Dorsolateral prefrontal cortex (tissue), 122 donors: ENCODE measurements at places on chromosomes 2 and 18. TPM values are rescaled to one million over a fixed set of nuclear protein-coding genes. Genes with fewer than 3 reads are reported as not detected.

GRCh38 chr18:58363767-58364540 is 264.9 kb downstream of the ALPK2 start:
- no peak for DNase-seq

GRCh38 chr2:3622967-3623366 is 28.1 kb downstream of the COLEC11 start:
- no peak for DNase-seq

DNA sequence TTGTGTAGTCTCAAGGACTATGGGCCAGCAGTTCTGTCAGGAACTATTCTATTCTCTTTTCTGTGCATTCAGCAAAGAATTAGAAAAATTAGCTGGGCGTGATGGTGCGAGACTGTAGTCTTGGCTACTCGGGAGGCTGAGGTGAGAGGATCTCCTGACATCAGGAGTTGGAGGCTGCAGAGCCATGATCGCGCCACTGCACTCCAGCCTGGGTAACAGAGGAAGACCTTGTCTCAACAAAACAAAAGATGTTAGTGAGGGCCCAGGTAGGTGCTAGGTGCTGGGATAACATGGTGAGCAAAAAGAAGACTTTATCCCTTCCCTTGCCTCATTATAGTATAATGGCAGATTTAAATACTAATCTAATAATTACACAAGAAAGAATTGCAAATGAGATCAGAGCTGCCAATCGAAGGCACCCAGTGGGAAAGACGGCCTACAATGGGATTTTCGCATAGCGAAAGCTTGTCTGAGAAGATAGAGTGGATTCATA is 447 bp upstream of the MRPL19 start:
- DNase-seq = no peak

GRCh38 chr2:133417415-133417814 is 150.8 kb downstream of the NCKAP5 start:
- no peak for DNase-seq

DNA sequence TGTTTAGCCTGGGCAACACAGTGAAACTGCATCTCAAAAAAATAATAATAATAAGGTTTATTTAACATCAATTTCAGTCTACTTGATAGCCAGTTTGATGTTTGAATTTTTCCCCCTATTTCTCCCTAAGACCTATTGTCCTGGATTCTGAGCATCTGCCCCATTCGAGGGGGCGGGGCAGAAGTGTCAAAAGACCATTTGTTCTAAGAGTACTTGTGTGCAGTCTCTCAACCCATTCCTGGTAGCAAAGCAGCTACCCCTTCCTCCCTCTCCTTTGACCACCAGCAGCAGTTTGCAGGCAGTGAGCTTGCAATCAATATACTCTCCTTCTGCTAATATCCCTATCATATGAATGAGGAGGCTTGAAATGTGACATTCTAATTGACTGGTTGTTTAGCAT is 71.9 kb downstream of the VWC2L start:
- no peak for DNase-seq

DNA sequence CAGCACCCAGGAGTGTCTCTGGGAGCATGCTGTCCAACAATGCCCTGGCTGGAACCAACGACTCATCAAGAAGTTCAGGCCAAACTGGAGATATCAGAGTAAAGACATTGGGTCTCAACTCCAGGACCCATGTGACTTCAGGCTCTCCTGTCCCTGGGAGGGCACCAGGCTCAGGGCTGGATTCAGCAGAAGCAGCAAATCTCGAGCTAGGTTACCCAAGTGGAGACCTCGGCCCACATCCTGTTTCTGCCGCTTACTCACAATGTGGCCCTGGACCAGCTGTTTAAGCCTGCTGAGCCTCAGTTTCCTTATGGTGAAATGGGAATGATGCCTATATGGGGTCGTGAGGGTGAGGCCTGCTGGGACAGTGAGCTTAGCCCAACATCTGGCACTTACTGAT is 9.3 kb upstream of the OTOF start:
- no peak for DNase-seq

DNA sequence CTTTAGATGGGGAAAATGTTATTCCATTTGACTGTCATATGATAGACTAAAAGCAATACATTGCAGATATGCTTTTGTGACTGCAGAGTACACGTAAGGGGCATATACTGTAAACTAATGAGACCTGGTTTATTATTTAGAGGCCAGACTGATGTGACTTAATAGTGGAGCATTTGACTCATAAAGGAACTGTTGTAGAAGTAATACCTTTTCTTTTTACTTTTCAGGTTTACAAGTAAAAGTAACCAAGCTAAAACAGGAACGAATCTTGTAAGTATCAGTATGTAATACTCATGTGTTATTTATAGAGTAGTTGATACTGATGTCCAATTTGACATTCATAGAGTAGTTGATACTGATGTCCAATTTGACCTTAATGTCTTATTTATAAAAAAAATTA is 13.1 kb downstream of the RBBP8 start:
- DNase-seq = no peak

The RPE gene
- 83.2 TPM for total RNA-seq

DNA sequence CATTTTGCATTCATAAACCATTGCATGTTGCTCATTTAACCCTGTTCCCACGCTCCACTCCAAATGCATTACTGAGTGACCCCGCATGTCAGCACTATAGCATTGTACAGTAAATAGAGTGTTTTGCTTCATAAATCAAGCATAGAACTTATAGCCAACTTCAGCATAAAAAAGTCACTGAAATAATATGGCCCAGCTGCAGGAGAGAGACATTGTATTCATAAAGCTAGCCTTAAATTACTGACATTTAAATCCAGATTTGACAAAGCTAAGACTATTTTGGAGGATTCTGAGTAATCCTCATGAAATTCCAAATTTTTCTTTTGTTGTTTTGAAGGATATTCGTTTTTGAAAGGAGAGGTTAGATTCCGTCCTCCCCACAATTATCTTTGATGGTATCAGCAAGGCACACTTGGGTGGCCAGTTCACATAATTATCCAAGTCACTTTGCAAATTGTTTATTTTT is 320.9 kb upstream of the TCF4 start:
- DNase-seq = no peak

The RRM2 gene
- 0.68 TPM for total RNA-seq

- no peak for DNase-seq
These were observed 41.8 kb downstream of the TCF7L1 start for GRCh38 chr2:85174943-85175342.

The CNDP1 gene
- total RNA-seq = 47.1 TPM

- no peak for DNase-seq
These were observed 60.8 kb downstream of the CRACDL start for GRCh38 chr2:98875081-98875728.

The CYS1 gene
- total RNA-seq = 11.7 TPM

GRCh38 chr2:102422910-102423309 is at the start of gene IL18RAP:
IL18RAP (plus strand) TSS chr2:102423160; CDS start chr2:102423278, 118 bp downstream.
- DNase-seq = no peak

The LINC00305 gene
- not detected for total RNA-seq

DNA sequence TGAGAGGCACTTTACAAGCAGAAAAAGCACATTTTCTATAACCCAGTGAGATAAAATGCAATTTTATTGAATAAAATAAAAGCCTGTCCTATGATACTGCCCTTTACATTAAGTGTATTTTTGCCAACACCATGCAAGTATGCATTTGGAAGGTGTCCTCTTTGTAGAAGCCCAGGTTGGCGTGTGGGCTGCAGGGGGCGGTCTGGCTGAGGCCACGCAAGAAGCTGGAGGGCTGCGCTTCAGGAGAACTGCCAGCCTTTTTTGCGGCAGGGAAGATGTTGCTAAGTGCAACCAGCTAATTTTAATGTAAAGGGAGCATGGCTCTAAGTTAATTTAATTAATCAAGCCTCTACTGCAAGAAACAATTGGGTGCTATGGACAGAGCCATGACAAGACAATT is 562.8 kb upstream of the SALL3 start:
- DNase-seq = no peak

DNA sequence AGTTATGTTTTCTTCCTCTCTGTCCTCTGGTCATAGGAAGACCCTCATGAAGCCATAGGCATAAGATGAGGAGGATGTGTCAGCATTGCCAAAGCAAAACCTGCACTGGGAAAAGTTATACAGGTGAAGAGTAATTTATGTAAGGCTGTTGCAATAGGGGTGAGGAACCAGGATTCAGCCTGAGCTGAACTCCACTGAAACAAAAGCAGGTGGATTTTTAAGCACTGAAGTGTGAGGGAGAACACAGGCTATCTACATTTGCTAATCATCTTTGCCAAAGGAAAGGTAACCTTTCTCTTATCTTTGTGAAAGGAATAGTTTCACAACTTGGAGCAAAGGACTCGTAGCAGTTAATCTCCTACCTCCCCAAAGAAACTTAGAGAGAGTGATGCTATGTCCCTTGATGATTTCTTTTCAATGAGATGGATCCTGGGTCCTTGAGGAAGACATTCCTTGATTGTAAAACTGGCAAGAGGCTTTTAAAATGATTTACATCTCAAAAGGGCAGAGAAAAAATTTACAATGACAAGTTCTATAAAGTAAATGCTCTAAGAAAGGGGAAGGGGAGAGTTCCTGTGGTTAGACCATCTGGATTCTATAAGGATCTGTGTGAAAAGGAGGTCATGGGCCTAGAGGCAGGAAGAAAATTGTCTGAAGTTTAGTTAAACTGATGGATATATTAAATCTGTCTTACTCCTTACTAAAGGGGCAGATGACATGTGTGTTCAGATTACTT is 385.4 kb upstream of the CDH7 start:
- no peak for DNase-seq

- peak; percentile 71 for DNase-seq
These were observed 313.3 kb downstream of the AGAP1 start for GRCh38 chr2:235806986-235807750.

- DNase-seq = no peak
These were observed 171.7 kb upstream of the SOX11 start for GRCh38 chr2:5520463-5520972.

- DNase-seq = no peak
These were observed 67.8 kb downstream of the DIPK1C start for GRCh38 chr18:74389171-74389927.

The DSC2 gene
- 3.0 TPM for total RNA-seq

The ABCB11 gene
- total RNA-seq = not detected

DNA sequence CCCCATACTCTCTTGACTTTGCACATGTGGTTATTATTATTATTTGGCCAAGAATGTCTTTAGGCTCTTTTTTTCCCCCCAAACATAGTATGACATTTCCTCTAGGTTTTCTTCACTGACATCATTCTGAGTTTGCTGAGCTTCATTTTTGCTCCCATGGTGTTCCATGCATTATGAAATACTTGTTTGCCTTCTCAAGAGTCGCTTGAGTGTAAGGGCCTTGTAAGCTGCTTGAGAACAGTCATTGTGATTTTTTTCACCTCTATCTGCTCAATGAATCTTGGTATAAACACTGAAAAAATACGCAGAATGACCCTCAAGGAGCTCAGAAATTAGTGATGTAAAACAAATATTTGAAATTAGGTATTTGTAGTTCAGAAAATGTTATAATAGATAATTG is 688.9 kb downstream of the CNTNAP5 start:
- no peak for DNase-seq

DNA sequence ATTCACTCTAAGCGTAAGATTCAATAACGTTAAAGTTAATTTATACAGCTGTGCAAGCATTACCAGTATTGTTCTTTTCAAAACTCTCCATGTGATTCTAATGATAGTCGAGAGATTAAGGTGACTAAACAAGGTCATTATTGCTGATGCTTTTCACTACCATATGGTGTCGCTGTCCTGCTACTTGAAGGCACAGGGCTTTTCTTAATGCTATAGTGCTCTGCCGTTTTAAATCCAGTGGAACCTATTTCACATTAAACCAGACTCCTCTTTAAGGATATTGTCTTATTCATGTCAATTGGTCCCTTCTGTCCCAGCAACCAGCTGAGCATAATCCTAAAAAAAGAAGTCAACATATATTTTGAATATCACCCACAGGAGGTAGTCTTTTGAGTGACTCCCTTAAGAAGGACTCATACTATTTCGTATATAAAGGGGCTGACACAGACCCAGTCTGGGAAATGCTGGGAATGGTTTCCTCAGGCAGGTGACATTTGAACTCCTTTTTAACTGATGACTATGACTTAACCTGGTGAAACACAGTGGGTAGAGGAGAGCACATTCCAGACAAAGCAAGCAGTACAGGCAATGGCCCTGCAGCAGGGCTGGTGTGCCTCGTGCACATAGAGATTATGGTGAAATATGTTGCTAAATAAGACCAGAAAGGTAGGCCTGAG is 53.9 kb upstream of the CYTIP start:
- DNase-seq = no peak

DNA sequence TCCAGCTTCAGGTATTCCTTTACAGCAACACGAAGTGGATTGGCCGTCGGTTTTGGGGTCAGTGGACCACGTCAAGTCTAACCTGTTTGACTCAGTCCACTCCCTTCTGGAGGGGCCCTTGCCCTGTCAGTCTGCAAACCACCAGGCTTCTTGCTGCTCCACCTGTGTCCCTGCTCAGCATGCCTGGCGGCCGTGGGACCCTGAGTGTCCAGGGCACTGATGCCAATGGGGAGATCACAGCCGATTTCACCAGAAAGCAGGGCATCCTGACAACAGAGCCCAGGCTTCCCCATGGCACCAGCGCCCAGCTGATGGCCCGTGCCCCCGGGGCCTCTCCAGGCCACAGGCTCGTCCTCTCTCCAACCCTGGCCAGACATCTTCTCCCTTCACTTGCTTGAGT is 41.2 kb upstream of the HS6ST1 start:
- no peak for DNase-seq

DNA sequence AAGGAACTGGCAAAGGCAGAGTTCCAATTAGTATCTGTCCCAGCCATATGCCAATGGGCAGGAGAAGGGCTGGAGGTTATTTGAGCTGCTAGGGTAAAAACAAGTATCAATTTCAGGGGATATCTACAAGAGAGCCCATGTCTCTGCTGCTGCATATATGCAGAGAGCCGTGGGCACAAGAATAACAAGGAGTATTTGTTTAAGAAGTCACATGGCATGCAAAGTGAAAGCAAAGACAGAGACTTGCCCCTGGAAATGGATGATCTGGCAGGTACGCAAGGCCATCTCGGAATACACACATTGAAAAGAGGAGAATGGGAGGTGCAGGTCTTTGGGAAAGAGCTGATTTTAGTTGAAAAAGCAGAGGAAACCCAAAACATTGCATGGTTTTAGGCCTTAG is 170.6 kb downstream of the EVA1A start:
- no peak for DNase-seq

DNA sequence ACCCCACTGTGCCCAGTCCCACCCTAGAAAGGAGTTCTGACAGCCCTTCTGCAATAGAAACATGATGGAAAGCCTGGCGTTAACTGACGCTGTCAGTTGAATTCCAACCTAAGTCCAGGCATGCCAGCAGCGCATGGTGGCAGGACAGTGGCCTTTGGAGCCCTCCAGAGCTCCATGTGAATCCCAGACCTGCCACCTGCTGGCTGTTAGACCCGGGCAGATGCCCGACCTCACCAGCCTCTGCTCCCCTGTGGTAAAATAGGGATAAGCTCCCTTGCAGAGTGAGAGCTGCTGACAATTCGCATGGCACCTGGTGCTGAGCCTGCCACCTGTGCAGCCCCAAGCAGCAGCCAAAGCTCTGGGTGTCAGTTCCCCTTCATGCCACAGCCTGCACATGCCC is 138.6 kb downstream of the LOXHD1 start:
- DNase-seq = no peak

DNA sequence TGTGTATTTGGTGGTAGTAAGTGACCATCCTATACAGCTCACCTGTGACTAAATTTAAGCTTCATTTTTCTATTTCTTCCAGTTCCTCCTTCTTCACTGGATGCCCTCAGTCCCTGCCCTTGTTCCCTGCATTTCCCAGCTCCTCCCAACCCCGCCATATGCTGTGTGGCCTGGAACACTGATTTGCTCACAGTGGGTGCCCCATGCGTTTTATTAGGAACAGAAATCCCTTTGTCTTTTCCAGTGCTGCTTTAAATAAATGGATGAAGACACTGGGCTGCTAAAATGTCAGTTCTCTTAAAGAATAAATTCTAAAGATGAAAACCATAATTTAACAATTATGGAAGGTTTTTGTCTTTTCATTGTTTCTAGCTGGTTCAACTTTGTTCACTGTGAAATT is 477.3 kb downstream of the DCDC2C start:
- no peak for DNase-seq
